Thoracic aorta (tissue), 2 donors: ENCODE measurements at places on chromosomes 4 and X.

DNA sequence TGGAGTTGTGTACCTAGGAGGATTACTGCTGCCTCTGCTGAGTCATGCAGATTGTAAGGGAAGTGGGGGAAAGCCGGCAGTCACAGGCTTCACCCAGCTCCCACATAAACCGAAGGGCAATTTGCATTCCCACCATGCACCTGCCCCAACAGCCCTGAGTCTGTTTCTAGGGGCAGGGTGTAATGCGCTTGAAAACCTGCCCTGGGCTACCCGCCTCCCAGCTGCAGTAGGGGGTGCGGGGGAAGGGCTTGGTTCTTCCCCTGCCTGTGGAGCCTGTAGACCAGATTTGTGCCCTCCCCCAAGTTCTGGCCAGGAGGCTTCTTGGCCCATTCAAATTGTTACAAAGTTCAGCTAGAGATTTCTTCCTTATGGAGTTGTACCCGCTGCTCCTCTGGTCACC, 269.2 kb upstream of the DDX53 start:
- H3K27ac ChIP-seq, result no peak overlapping the region
- no peaks in the 10 kb centered on the region for H3K4me1 ChIP-seq
- H3K4me3 ChIP-seq, result no peak overlapping the region

DNA sequence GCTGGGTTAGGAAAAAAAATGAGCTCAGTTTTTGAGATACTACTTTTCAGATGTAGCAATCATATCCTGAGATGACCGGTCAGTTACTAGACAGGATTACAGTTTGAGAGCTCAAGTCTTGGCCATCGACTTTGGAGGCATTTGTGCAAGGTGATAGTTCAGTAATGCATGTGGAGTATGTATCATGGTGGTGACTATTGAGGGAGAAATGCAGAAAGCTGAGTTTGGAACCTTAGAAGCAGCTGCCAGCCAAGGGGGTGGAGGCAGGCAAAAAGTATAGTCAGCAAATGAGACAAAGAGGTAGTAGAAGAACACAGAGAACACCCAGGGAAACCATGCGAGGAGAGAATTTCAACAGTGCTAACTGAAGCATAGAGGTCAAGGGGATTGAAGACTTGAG, 48.7 kb upstream of the SLC4A4 start:
- H3K27ac ChIP-seq, result no peak overlapping the region
- no peak overlapping the region for H3K4me3 ChIP-seq
- peaks cover 13% of the 10 kb centered on the region for H3K4me1 ChIP-seq
- no peaks in the 10 kb centered on the region for H3K36me3 ChIP-seq
- H3K27me3 ChIP-seq, result no peaks in the 10 kb centered on the region

GRCh38 chr4:54439831-54440243, 210.7 kb downstream of the PDGFRA start:
- DNase-seq, result no peak
- no peaks in the 10 kb centered on the region for H3K27me3 ChIP-seq
- no peaks in the 10 kb centered on the region for H3K4me1 ChIP-seq
- no peak overlapping the region for H3K27ac ChIP-seq
- no peaks in the 10 kb centered on the region for H3K36me3 ChIP-seq
- peak overlapping the region; percentile 19 for H3K4me3 ChIP-seq

DNA sequence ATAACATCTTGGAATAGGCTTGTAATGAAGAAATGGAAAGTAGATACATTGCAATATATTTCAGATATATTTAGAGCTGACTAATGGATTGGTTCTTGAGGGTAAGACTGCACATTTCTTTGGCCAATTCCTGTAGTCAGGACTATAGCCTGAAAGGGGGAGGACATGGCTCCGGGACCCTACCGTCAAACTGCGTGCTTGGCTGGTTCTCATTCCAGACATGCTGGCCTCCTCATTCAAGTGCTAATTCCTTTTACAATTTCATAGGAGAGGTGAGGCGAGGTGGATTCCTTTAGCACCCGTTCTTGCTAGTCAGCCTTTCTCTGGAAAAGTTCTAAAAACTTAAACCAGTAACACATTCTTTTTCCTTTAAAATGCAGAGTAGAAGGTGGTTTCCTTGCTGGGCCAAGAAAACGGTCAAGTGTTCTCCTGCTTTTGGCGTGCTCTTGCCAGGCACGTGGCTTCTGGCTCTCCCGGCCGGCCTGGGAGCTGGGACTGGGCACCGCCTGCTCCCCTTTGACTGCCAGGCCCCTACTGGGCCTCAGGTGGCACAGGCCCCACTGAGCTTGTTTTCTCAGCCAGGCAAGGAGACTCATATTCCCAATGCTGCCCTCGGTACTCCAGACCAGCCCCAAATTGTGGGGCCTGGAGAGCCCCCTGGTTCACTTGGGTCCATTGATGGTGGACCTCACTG, 167.2 kb downstream of the STK32B start:
- no peak overlapping the region for H3K27ac ChIP-seq
- no peaks in the 10 kb centered on the region for H3K36me3 ChIP-seq
- H3K4me3 ChIP-seq, result no peak overlapping the region
- H3K27me3 ChIP-seq, result no peaks in the 10 kb centered on the region

DNA sequence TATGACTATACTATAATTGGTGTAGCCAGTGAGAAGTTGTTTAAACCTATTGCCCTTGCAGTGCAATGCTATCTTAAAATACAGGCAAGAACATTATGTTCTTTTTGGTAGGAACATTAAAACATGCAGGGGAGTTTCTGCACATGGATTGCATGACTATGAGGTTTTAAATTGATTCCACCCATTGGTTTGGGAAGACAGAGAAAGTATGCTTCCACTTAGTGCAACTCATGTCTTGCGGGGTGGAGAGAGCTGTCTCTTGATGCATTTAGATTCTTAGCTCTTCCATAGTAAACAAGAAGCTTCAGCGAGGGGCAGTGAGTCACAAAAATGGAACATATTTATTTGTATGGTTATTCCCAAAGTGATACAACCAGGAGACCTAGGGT, 39.5 kb upstream of the RASL11B start:
- no peaks in the 10 kb centered on the region for H3K27me3 ChIP-seq
- H3K4me3 ChIP-seq, result no peak overlapping the region
- no peak overlapping the region for H3K27ac ChIP-seq
- H3K4me1 ChIP-seq, result no peaks in the 10 kb centered on the region

- H3K27ac ChIP-seq, result no peak overlapping the region
- no peak for DNase-seq
- H3K36me3 ChIP-seq, result no peaks in the 10 kb centered on the region
- H3K4me1 ChIP-seq, result no peaks in the 10 kb centered on the region
- H3K4me3 ChIP-seq, result no peak overlapping the region
- H3K27me3 ChIP-seq, result no peaks in the 10 kb centered on the region
Measured at GRCh38 chrX:116272861-116273260, 102.3 kb downstream of the AGTR2 start.

DNA sequence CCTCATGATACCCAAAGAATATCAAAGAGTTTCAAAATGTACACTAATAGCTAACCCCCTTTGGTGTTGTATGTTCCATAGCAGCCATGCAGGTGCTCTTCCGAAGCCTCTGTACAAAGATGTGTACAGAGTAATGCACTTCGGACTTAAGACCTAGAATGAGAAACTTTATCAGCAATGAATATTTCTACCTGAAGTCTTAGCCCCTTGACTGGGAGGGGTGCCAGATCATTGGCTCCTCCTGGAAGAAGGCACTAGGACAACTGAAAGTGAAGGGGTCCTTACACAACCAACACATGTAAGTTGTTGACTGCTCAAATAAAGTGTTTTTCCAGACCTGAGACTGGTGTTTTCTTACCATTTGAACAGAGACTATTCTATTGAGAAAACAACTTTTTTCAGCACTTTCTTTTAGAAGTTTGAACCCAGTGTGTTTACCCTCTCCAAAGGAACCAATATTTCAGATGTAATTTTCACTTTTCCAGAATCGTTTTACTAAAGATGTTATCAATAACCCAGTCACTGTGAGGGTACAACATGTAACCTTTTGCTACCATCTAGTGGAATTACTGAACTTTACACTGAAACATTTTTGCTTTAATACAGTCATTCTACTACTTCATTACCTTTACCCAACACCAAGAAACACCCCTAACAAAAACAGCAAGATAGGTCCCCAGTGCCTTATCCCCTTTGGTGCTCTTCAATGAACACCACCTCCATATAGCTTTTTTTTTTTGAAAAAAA, 33.3 kb upstream of the PRDX4 start:
- H3K36me3 ChIP-seq, result no peaks in the 10 kb centered on the region
- H3K4me3 ChIP-seq, result no peak overlapping the region
- no peak for DNase-seq
- H3K27me3 ChIP-seq, result no peaks in the 10 kb centered on the region

GRCh38 chr4:37689353-37690095, 3.3 kb upstream of the RELL1 start:
- no peak for DNase-seq
- H3K4me1 ChIP-seq, result peaks cover 5% of the 10 kb centered on the region
- H3K27me3 ChIP-seq, result no peaks in the 10 kb centered on the region
- no peak overlapping the region for H3K27ac ChIP-seq

DNA sequence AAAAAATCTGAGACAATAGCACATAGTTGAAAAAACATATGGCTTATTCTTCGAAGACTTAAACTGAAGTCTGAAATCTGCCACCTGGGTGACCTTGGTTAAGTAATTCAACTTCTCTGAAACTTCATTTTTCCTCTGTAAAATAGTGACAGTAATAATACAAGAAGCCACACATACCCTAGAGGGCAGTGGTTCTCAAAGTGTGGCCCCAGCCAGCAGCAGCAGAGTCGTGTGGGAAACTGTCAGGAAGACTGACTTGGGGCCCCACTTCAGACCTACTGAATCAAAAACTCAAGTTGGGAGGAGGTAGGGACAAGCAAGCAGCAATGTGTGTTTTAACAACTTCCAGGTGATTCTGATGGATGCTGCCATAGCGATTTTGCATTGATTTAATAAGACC, 249.9 kb downstream of the HNRNPD start:
- H3K4me3 ChIP-seq, result no peak overlapping the region
- H3K36me3 ChIP-seq, result no peaks in the 10 kb centered on the region
- no peak overlapping the region for H3K27ac ChIP-seq
- DNase-seq, result no peak
- H3K4me1 ChIP-seq, result no peaks in the 10 kb centered on the region

DNA sequence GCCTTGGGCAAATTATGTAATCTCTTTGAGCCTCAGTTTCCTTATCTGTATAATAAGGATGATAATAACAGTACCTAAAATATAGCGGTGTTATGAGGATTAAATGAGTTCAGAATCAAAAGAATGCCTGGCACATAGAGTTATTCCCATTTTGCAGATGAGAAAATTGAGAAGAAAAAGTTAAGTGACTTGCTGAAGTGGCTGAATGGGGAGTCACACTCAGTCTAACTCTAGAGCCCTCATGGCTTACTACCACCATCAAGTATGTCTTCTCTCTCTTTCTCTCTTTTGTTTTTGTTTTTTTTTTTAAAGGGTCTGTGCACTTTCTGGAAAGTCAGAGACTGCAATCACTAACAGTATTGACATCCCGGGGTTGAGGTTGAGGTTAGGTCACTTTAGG, 615 bp downstream of the CACNA1F start:
- H3K27ac ChIP-seq, result no peak overlapping the region
- H3K4me3 ChIP-seq, result no peak overlapping the region
- no peak for DNase-seq
- H3K36me3 ChIP-seq, result no peaks in the 10 kb centered on the region

DNA sequence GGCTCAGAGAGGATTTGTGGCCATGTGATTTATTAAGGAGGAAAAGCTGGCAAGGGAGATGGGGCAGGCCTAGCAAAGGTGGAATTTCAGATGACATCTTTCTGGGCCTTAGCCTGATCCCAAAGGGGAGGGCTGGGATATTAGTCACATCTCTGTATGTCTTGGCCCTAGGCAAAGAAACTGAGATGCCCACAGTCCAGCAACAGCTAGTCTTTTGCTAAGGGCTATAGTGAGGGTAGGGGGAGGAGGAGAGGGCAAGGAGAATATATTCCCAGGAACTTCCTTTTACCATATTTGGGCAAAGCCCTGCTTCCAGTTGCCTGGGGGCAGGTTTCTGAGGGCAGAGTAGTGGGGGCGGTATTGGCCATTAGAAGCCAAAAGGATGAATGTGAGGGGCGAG, 209.8 kb upstream of the NR3C2 start:
- H3K4me3 ChIP-seq, result no peak overlapping the region
- DNase-seq, result no peak
- H3K36me3 ChIP-seq, result no peaks in the 10 kb centered on the region

DNA sequence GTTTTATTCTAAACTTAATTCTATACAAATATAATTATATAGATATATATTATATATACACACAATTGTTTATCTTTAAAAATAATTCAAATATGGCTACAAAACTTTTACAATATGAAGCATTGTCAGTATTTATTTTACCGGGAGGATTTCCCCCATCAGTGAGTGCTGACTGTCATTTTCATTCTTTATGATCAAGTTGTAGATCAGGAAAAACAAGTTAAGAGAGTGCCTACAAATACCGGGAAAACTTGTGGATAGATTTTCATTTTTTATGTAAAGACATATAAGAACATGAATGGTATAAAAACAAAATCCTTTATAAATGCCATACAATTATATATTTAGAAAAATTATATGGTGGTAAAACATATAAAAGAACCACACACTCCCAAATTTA, 37.8 kb downstream of the CLCN3 start:
- H3K36me3 ChIP-seq, result no peaks in the 10 kb centered on the region
- no peaks in the 10 kb centered on the region for H3K27me3 ChIP-seq
- H3K4me1 ChIP-seq, result peaks cover 5% of the 10 kb centered on the region

GRCh38 chr4:109389369-109390114, 44.1 kb upstream of the SEC24B start:
- no peak overlapping the region for H3K4me3 ChIP-seq
- H3K36me3 ChIP-seq, result no peaks in the 10 kb centered on the region
- H3K27me3 ChIP-seq, result no peaks in the 10 kb centered on the region
- no peak for DNase-seq
- no peak overlapping the region for H3K27ac ChIP-seq
- no peaks in the 10 kb centered on the region for H3K4me1 ChIP-seq

DNA sequence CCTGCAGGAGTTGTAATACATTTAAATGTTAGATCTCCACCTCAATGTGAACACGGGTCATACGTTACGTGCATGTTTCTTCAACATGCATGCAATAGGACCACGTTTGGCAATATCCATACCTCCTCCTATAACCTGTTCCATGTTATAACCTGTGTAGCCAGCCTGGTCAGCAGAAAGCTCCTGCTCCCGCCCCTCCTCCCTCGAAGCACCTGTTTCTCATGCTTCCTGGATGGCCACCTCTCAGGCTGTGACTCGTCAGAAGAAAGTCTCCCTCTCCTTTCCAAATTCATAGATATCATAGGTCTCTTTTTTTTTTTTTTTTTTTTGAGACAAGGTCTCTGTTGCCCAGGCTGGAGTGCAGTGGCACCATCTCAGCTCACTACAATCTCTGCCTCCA, 96.5 kb downstream of the HMX1 start:
- no peaks in the 10 kb centered on the region for H3K36me3 ChIP-seq
- no peak overlapping the region for H3K4me3 ChIP-seq
- no peak for DNase-seq
- H3K27ac ChIP-seq, result no peak overlapping the region

DNA sequence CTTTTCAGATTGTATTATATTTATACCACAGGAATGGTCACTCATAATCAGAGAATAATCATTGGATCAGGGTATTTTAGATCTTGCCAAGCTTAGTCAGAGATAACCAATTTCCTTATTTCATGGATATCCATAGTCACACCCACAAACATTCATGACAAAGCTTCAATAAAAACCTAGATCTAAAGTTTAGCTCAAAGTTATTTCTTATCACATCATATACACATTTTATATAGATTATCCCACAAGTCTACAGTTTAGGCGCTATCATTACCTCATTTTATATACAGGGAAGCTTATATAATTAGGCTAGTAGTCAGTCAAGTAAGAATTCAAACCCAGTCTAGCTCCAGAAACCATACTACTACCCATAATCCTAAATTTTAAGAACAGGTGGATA, 82.3 kb downstream of the SLC10A7 start:
- no peak overlapping the region for H3K27ac ChIP-seq
- H3K27me3 ChIP-seq, result no peaks in the 10 kb centered on the region
- DNase-seq, result no peak
- no peaks in the 10 kb centered on the region for H3K36me3 ChIP-seq

GRCh38 chr4:125728568-125728967, 413.8 kb downstream of the FAT4 start:
- no peaks in the 10 kb centered on the region for H3K4me1 ChIP-seq
- no peaks in the 10 kb centered on the region for H3K27me3 ChIP-seq
- H3K36me3 ChIP-seq, result no peaks in the 10 kb centered on the region
- H3K27ac ChIP-seq, result no peak overlapping the region
